ENCODE measurements at places on chromosomes 6 and 20. TPM values are rescaled to one million over a fixed set of nuclear protein-coding genes. Genes with fewer than 3 reads are reported as not detected.

DNA sequence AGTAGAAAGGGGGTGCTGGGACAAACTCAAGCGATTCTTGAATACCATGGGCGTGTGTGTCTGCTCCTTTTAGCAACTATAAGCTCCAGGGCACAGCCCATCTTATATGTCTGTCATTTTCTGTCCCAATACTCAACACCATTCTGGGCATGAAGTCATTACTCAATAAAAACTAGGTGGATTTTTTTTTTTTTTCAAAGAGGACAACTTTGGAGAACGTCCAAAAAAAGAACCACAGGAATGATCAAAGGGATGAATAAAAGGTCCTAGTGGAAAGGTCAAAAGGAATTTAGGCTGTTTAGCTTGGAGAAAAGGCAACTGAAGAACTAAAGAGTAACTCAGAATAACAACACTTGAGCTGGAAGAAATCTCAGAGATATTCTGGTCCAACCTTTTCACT lies 24.4 kb downstream of the UQCC1 start:
- no peak for DNase-seq

- DNase-seq, result no peak
These were observed 76.0 kb downstream of the SLX4IP start for GRCh38 chr20:10511170-10511508.

GRCh38 chr20:53773792-53774401 lies 180.3 kb upstream of the ZNF217 start:
- DNase-seq, result no peak

DNA sequence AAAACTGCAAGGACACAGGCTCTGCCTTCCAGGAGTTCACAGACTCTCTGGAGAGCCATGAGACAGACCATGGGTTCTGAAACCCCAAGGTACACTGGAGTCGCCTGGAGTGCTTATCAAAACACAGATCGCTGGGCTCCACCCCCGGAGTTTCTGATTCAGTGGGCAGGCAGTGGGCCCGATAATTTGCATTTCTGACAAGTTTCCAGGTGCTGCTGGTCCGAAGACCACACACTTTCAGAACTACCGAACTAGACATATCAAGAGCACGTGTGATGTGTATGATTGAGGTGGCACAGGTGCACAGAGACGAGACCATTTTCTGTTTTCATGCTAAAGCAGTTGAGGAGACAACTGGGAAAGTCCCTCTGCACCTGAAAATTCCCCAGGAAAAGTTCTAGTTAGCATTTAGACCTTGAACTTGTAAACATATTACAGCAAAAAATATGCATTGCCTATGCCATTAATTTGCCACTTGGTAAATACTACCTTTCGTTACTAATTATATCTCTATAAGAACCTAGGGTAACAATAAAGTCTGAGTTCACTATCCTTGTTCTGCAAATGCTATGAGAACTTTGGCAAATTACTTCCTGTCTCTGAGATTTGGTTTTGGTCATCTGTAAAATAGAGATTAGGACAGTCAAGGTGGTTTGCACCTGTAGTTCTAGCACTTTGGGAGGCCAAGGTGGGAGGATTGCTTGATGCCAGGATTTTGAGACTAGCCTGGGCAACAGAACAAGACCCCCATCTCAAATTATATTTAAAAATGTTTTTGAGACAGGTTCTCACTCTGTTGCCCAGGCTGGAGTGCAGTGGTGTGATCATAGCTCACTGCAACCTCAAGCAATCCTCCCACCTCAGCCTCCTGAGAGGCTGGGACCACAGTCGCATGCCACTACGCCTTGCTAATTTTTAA lies 14.3 kb upstream of the PIM1 start:
- DNase-seq, result no peak

GRCh38 chr6:8110725-8111124 lies 8.4 kb upstream of the EEF1E1 start:
- no peak for DNase-seq

DNA sequence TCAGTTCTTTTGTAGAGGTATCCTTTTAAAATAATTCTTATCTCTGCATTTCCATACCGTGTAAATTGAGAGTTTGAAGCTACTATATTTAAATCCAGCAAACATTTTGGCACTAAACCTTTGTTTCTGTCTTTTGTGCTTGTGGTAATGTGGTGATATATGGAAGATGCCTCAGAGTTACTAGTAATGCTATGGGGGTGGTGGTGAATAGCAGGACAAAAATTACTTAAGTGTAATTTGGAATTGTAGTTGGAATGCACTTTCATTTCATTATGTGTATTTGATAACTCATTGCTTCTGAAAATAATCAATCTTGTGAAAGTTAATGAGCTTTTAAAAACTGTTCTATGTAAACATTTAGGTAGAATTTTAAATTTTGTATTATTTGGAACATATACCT lies 404.5 kb downstream of the PHF3 start:
- no peak for DNase-seq

DNA sequence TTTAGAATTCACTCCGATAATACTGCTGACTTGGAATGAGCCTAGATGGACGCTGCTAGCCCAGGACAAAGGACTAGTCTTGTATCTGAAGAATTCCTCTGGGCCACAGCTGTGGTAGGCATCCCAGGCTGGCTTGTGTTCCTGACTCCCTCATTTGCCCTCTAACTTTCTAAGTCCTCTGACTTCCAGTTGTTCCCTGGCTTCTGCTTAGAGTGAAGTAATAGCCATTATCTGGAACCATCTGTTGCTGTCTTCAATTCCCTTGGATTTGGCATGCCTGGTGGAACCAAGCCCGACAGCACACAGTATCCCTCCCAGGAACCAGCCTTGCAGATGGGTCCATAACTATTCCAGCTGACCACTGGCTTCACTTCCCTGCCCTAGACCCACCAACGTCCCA lies 376.0 kb downstream of the SYNE1 start:
- DNase-seq, result no peak

CLPSL1 gene
- total RNA-seq, result not detected
